ENCODE measurements at places on chromosomes 16 and 17. TPM values are rescaled to one million over a fixed set of nuclear protein-coding genes. Genes with fewer than 3 reads are reported as not detected.

DNA sequence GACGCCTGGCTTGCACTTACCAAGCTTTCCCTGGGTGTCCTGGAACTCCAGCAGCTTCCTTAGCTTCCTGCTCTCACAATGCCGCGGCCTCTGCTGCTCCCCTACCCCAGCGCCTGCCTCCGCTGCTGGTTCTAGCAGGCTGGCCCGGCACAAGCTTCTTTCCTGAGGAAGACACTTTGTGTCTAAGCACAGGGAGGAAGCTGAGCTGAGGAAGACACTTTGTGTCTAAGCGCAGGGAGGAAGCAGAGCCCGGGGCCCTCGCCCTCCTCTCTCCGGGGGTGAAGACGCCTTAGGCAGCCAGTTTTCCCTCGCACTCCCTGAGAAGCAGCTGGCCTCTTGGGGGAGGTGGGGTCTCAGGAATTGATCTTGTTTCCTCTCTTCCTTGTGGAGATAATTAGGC, 64.9 kb downstream of the PLD6 start:
- DNase-seq, result no peak

DNA sequence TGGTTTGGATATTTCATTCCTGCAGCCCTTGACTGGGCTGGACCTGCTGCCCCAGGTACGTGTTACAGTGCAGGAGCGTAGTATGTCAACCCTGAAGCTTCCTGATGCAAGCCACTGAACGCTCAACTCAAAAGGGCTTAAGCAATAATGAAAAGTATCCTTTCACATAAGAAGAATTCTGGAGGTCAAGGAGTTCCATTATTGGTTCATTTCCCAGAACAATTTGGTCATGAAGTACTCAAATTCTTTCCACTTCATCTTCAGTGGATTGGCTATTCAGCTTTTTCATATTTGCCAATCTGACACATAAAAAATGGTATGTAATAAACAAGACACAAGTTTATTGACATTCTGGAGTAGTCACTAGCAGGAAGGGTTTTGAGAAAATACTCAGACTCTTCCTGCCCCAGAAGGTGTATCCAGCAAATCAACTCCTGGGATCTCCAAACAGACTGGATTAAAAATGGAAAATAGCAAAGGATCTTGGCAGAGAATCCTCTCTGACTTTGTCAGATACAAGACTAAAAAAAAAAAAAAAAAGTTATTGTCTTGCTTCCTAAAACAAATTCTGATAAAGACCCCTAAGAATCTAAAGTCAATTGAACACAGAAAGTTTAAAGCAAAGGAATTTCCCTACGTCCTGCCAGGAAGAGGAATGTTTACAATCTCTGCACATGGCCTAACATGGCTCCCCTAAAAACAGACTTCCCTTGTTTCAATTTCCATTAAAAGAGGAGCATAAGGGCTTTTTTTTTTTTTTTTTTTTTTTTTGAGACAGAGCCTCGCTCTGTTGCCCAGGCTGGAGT, 37.5 kb upstream of the WSB1 start:
- DNase-seq, result no peak

DNA sequence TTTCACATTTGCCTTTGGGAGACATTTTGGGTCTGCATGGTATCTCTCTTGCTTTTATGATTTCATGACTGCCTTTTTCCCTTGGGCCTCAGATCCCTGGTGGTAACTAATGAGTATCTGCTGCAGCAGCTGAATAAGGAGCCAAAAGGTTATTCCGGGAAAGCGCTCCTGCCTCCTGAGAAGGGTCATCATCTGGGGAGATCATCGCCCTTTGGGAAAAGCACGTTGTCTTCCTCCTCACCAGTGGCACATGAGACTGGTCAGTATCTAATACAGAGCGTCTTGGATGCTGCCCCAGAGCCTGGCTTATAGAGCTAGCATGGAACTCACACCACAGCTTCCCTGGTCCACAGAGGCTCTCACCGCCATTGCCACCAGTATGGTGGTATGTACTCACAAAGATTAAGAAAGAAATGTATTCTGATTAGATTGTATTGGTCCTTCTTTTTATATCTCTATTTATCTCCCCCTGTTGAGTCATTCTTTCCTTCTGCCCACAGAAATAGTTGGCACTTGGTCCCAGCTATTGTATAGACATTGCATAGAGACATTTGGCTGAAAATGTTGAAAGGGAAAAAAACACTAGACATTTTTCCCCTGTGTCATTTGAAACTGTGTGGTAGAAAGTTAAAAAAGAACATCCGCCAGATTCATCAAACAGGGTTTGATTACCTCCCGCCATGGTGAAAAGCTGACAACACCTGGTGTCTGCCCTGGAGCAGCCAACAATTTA, 8.4 kb downstream of the TPPP3 start:
- no peak for DNase-seq

DNA sequence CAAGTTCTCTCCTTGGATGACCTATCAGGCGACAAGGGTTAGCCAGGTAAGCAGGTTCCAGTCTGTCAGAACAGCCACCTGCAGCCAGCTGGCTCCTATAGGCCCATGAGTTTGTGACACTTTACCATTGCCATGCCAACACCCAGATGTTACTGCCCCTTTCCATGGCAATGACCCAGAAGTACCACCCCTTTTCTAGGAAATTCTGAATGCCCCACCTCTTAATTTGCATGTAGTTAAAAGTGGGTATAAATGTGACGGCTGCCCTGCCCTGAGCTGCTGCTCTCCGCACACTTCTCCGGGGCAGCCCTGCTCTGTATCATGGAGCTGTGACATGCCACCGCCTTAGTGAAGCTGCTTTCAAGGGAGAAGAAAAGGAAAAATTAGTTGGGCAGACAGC, 10.0 kb upstream of the SECTM1 start:
- DNase-seq, result no peak

DNA sequence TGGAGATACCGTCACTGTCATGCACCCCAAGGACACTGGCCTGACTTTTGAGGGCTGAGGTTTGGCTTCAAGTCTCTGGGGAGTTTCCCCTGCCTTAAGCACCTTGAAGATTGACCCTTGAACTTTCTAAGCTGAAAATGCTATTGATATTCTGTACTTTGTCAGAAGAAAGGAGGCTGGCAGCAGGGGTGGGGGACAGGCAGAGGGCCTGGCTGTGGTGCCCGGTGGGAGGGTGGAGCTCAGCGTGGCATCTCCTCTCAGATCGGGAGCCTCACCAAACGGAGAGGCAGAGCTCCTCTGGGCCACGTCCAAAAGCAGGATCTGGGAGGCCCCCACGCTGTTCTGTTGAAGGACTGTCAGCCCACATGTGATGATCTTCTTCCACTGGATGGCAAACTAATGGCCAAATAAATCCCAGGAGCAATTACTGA, 305.2 kb upstream of the IRX3 start:
- DNase-seq, result no peak

DNA sequence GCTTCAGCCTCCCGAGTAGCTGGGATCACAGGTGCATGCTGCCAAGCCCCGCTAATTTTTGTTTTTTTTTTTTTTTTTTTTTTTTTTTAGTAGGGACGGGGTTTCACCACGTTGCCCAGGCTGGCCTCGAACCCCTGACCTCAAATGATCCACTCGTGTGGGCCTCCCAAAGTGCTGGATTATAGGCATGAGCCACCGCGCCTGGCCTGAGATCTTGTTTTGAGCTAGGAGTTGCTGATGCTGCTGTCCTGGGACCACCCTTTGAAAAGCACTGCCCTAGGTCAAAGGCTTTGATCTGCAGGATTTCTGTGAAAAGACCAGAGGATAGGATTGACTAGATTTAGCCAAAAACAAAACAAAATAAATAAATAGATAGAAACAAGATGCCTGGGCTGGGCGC, 798 bp upstream of the SLC39A11 start:
- no peak for DNase-seq

DNA sequence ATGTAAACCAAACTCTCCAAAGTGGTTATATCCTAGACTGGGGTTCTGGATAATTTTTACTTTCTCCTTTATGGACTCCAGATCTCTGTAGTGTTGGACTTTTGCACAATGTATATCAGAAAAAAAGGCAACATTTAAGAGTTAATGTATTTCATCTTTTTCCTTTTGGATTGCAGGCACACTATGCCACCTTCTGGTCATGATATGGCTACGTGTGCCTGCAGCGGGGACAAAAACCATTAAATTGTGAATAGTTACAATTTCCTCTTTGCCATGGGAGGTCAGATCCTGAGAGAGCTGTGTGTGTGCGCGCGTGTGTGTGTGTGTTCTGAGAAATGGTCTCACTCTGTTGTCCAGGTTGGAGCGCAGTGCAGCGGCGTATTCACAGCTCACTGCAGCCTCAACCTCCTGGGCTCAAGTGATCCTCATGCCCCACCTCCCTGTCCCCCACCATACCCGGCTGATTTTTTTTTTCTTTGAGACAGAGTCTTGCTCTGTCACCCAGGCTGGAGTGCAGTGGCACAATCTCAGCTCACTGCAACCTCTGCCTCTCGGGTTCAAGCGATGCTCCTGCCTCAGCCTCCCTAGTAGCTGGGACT, 4.3 kb upstream of the SGF29 start:
- DNase-seq, result no peak

- DNase-seq, result no peak
Measured at GRCh38 chr17:59897090-59897489, 4.2 kb downstream of the RPS6KB1 start.

DNA sequence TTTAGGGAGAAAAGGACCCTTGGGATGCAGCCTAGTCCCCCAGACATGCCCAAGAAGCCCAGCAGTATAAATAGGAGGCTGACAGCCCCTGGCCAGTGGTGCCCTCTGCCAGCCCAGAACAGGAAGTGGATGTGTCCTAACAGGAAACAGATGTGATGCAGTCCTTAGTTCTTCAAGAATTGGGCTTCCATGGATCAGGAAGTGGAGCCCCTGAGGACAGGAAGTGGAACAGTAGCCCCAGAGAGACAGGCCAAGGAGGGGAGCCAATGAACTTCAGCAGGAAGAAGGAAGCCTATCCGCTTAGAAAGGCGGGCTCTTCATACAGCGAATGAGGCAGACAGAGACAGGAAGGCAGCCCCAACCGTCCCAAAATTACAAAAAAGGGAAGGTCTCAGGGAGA, 7.2 kb downstream of the CTF1 start:
- DNase-seq, result no peak

GRCh38 chr17:72119873-72120641, 763 bp upstream of the SOX9 start:
- peak; percentile 89 for DNase-seq

DNA sequence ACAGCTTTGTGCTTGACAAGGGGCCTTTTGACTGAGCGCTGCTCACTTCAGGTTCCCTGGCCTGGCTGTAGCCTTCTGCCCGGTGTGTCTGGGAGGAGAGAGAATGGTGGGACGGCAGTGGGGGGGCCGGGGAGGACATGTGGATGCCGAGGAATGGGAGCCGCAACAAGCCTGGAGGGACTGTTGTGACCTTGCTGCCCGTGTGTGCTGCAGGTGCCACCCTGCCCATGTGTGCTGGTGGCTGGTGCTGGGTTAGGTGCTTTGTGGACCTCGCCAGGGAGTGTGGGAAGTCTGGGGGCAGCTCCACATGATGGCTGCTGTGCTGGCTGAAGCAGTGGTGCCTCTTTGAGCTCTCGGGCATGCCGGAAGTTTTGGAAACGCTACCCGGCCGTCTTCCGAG, 132.1 kb downstream of the LAT start:
- no peak for DNase-seq

DNA sequence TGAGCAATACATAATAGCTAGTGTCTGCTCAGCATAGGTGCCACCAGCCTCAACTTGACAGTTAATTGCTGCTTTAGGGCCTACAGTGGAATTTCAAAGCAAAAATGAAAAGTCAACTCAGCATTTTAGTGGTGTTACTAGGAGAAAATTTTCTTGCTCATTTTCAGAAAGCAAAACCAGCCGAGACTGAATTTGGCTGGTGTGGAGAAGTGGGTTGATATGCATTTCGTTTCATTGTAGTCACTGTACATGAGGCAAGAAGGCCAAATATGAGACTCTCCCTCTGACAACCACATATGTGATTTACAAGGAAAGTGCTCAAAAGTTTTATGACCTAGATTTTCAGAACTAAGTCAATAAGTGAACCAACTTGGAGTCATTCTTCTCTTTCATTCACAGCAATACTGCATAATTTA, 54.0 kb downstream of the DUSP14 start:
- DNase-seq, result no peak

DNA sequence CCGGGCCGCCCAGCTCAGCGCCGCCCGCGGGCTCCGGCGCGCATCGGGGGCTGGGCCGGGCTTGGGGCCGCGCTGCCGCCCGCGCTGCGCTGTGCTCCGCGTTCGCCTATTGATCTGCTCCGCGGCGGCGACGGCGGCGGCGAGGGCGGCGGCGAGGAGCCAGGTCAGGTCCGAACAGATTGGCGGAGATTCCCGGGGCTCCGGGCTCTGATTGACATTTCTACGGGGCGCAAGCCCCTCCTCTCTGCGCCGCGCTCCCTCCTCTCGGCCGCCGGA, 559 bp downstream of the IRX3 start:
- peak; percentile 95 for DNase-seq

DNA sequence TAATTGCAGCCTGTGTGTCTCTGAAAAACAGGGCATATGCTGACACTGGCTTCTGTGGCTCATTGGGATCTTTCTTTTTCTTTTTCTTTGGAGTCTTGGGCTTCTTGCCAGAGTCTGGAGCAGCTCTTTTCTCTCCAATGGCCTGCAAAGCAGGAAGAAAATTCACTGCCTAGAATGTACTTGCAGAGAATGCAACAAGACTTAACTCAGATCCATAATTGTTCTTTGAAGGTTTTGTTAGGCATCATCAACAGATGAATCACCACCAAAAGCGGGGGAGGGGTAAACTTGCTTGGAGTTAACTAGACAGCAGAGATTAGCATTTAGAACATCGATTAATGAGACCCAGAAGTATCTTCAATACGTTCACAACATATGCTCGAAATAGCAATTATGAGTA, 100.9 kb downstream of the TOX3 start:
- DNase-seq, result no peak

DNA sequence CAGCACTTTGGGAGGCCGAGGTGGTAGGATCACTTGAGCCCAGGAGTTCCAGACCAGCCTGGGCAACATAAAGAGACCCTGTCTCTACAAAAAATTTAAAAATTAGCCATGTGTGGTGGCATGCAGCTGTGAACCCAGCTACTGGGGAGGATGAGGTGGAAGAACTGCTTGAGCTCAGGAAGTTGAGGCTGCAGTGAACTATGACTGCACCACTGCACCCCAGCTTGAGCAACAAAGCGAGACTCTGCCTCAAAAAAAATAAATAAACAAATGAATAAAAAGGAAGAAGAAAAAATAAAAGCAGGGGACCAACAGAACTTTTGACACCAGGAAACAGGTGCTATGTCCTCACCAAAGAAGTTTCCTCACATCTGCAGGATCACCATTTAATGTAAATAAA, 14.2 kb downstream of the TERF2 start:
- no peak for DNase-seq

The SPIRE2 gene
- 3.6 TPM for total RNA-seq

The SDR42E1 gene
- total RNA-seq, result 17.8 TPM

The CEMP1 gene
- total RNA-seq, result 5.9 TPM

Measured in lower leg skin (tissue), 4 donors.